ENCODE measurements at places on chromosomes 2 and 18.

DNA sequence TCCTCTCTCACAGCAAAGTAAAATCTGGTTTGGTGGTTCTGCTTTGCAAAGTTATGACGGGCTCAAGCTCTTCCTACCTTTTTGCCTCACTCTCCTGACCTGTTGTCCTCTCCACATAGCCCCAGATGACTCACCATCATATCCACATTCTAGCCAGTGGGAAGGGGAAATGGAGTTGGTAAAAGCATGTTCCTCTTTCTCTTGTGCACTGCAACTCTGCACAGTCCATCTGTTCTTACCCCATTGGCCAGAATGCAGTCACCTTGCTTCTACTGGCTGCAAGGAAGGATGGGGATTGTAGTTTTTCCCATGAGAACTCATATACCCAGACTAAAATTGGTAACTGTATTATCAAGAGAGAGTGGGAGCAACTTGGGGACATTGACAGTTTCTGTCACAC, 50.4 kb upstream of the SMIM21 start:
- no peak for DNase-seq

DNA sequence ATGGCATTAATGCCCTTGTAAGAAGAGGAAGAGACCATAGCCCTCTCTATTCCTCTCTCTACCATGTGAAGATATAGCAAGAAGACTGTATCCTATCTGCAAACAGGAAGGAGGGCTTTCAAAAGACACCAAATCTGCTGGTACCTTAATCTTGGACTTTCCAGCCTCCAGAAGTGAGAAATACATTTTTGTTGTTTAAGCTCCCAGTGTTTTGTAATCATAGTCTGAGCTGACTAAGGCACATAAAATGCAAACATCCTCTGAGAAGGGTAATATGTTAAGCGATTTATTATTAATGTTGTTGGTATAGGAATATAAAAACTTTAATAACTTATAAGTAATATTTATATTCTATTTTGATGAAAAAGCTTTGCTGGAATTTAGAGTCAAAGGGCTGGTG, 559.8 kb downstream of the SUCLG1 start:
- no peak for DNase-seq

GRCh38 chr2:60710707-60711106, 45.4 kb upstream of the PAPOLG start:
- DNase-seq: no peak

DNA sequence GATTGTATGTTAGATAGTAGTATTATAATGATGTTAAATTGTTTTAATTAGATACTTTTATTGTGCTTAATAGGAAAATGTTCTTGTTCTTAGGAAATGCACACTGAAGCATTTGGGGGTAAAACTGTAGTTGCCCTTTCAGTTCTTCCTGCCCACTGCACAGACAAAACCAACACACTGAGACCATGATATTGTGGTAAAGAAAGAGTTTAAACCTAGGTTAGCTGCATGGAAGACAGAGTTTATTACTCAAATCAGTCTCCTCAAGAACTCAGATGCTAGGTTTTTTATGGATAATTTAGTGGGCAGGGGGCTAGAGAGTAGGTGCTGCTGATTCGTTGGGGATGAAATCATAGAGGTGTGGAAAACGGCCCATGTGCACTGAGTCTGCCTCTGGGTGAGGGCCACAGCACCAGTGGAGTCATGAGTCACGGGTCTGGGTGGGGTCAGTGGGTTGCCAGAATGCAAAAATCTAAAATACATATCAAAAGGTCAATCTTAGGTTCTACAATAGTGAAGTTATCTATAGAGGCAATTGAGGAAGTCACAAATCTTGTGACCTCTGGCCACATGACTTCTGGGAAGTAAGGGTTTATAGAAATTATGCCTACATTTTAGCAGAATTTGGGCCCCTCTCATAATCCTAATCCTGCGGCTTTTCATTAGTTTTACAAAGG, 283.4 kb upstream of the FBXO11 start:
- DNase-seq: no peak

DNA sequence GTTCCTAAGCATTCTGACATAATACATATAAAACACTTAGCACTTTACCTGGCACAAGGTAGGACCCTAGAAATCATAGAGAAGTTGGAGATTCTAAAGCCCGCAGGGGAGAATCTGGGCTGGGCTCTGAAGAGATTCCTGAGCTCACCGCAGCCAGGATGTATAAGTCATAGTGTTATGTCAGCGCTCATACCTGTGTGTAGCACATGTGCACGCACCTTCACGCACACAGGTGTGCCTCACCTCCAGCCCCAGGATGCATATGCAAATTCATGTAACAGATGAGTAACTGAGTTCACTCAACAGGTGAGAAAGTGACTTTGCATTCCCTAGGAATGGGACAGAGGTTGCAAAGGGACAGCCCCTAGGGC, 7.9 kb upstream of the SDC1 start:
- DNase-seq: no peak

GRCh38 chr2:75023666-75024455, 65.4 kb downstream of the POLE4 start:
- DNase-seq: no peak

DNA sequence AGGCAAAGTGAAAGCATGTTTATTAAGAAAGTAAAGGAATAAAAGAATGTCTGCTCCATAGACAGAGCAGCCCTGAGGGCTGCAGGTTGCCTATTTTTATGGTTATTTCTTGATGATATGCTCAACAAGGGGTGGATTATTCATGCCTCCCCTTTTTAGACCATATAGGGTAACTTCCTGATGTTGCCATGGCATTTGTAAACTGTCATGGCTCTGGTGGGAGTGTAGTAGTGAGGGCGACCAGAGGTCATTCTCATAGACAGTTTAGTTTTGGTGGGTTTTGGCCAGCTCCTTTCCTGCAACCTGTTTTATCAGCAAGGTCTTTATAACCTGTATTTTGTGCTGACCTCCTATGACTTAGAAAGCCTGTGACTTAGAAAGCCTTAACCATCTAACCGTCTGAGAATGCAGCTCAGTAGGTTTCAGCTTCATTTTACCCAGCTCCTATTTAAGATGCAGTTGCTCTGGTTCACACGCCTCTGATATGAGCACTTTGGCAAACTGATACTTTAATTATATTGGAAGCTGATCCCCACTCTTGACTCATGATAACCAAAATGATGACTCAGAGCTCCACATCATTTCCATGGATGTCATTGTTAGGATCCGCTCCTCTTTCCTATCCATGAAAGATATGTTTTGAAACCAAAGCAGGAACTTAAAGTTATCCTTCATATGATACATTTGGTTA, 14.5 kb upstream of the ERMN start:
- no peak for DNase-seq

DNA sequence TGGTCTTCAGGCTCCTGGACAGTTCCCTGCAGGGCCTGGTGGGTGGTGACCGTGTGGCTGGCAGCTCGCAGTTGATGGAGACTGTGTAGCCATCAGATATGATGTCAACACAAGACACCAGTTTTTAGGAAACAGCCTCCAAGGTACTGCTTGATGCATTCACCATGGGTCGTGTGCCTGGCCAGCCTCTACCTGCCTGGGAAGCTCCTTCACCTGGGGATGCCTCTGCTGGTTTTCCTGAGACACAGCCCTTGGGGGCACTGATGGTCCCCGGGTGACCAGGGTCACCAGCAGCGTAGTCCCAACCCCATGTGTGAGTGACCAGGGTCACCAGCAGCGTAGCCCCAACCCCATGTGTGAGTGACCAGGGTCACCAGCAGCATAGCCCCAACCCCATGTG, 33.6 kb upstream of the KCNG2 start:
- no peak for DNase-seq

- DNase-seq: no peak
Measured at GRCh38 chr18:31148600-31148999, 14.1 kb downstream of the DSC1 start.

DNA sequence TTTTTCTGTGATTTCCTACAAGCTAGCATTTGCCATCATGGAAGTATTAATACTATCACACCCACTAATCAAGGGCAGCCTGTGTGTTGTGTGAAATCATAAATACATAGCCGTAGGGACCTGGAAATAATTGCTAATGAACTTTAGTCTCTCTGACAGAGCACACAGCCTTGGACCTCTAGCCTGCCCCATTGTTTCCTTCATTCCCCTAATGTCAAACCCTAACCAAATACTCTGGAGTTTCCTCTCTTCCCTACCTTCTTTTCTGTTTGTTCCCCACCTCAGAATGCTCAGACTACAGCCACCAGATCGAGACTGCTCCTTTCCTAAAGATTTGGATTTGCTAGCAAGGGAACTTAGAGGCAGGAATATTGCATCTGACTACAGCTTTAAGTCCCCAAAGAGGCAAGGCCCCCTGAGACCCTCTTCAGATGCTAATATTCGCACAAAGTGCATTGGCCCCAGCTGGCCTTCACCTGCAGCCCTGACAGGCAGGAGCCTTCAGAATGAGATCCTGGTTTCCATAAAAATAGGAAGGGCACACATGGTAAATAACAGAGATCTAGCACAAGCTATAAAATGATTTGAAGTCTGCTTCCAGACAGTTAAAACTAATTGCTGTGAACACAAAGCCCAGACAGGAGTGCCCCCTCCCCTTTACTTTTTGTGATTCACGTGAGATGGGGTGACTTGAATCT, 279.2 kb upstream of the DCC start:
- DNase-seq: no peak

DNA sequence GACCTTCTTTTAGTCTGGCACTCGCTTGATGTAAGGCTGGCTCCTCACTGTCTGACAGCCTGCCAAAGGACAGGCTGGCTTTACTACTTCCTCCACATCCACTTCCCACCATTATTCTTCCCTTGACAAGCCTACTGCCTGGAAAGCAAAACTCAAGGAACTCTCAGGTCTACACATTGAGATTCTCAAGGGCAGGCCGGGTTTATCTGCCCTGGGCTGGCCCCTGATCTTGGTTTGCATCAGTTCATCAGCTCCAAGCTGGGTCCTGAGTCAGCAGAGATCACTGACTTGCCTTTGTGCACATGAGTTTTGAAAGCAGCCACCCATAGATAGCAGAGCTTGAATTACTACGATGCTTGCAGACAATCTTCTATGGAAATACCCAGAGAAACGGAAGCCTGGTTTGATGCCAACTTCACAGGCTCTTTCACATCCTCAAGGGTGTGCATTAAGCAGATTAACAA, 53.9 kb downstream of the KCTD18 start:
- no peak for DNase-seq

- DNase-seq: peak; percentile 69
Measured at GRCh38 chr2:240568678-240569522, 616 bp downstream of the RNPEPL1 start.

GRCh38 chr18:23842305-23842704, 153.1 kb downstream of the LAMA3 start:
- no peak for DNase-seq

GRCh38 chr18:3872641-3873040, 422.7 kb downstream of the TGIF1 start:
- DNase-seq: no peak

DNA sequence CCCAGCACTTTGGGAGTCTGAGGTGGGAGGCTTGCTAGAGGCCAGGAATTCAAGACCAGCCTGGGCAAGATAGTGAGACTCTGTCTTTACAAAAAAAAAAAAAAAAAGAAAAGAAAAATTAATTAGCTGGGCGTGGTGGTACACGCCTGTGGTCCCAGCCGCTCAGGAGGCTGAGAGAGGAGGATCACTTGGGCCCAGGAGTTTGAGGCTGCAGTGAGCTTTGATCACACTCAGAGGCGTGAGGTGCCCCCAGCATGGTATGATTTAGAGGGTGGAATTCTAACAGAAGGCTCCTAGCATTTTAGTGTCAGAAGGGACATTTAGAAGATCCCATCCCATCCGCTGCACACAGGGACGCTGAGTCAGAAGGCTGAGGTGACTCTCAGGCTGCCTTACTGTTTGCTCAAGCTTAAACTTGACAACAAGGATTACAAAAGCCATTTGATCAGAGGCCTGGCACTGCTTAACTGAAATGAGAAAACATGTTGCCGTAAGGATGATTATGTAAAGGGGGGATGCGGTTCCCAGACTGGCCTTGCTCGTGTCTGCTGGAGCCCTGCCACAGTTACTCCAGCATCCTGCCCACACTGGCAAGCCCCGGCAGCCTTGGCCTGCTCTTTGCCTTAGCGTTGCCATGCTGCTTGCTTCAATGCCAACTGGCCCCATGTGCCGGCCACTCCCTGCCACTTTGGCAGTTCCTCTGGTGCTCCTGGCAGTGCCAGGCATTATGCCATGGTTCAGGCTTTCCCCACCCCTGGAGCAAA, 45.6 kb upstream of the SLC1A4 start:
- DNase-seq: no peak

DNA sequence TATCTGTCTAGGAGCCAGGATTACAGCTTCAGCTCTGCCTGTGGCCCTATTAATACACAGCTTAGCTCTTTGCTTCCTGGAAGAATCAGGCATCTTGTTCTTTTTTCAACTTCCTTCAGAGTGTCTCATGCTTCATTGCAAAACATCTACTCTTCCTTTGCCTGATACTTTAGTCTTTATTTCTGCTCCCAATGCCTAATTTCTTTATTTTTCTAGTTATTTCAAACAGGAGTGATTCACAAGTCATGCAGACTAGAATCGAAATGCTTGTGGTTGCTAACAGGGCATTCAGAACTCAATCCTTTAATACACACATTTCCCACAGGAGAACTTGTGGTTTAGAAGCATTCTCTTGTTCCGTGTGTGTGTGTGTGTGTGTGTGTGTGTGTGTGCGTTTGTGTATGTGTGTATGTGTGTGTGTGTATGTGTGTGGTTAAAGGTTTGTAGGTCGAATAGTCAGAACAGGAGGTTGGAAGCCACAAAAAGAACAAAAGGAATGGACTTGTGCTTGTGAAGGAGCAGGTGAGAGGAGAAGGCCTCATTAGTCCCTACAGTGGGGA, 28.3 kb upstream of the INSIG2 start:
- DNase-seq: peak; percentile 5

Data from DND-41 (cell line).